ENCODE measurements at places on chromosomes 7 and 10.

DNA sequence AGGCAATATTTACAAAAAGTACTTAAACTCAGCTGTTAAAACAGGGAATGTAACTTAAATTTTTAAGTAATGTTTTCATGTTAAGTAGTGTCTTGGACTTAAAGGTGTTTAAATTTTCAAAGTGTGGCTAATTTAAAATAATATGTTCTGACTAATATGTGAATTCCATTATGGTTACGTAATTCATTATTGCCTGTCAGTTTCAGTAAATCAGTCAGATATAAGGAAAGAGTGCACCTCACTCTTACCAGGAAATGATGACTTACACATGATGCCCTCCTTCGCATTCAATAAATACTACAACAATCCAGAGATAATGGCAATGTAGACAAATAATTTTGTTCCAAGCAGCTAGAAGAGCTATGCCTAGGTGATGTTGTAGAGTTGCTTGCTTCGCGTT is 69.0 kb upstream of the WNT16 start:
- peak; percentile 3 for DNase-seq

GRCh38 chr10:29860166-29860565 is 199.2 kb downstream of the JCAD start:
- no peak for DNase-seq

DNA sequence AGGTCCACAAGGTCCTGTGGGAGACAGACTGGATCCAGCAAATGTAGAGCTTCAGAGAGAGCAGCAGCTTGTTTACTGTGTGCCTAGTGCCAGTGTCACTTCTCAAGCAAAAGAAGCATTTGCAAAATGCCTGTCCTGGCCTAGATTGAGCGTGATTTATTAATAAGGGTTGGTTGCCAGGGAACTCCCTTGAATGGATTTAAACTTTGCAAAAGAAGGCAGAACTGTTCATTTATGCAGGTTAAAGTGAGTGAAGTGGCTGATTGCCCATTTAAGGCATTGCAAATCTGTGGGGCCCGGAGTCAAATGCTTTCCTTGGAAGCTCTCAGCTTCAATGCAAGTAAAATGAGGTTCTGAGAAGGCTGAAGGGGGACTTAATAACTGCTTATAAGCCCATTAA is 71.3 kb downstream of the CDHR3 start:
- no peak for DNase-seq

- no peak for DNase-seq
Measured at GRCh38 chr10:71573562-71574518, 145.7 kb downstream of the C10orf105 start.

- DNase-seq = no peak
Measured at GRCh38 chr7:4667776-4668509, 14.2 kb upstream of the FOXK1 start.

DNA sequence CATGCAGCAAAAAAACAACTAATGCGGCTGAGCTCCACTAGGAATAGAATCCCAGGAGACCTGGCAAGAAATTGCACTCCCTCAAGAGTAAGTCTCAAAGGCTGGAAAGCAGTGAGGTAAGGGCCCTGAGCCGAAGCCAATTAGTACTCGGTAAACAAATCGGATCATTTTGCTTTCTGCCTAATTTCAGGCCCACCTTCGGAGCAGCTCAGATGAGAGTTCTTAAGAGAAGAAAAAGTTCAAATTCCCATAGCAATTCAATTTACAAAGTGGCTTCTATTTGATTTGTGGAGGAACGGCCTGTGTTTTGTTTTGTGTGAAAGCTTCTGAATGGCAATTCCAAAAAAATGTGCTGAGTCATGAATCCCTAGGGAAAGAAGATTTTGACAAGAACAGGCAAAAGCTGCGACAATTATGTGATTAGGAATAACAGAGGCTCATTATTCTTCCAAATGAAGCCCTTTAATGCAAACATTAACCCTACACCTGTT is 60.9 kb downstream of the SLC16A9 start:
- no peak for DNase-seq

- no peak for DNase-seq
Measured at GRCh38 chr10:33310853-33311252, 23.6 kb downstream of the NRP1 start.

DNA sequence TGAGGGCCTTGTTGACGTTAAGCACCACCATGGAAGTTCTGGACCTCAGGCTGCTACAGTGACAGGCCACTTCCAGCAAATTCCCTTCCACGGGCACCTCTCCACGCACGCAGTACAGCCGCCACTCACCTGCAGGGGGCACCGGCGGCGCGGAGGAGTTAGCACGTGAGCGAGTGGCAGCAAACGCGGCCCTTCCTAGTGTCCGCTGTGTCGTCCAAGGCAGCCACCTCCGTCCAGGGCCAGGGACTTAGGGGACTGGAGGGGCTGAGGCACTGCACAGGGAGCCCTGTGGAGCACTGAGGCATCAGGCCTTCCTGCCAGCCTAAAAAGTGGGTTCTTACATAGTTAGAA is 164.4 kb downstream of the SVIL start:
- DNase-seq = no peak

DNA sequence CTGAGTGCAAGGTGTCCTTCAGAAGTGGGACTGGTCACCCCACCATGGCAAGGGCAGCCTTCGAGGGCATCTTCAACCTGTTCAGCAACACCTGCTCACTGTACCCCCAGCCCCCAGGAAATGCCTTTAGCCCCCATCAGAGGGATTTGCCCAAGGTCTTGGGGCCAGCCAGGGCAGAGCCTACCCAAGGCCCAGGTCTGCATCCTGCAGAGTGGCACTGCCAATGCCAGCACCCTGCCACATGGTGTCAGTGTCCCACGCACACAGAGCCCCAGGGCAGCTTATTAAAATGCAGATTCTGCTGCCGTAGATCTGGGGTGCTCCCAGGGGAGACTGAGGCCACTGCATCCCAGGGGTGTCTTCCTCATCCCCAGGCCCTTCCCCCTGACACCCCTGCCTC is 106.2 kb upstream of the KCTD7 start:
- DNase-seq = peak; percentile 8

- no peak for DNase-seq
Measured at GRCh38 chr10:113648478-113648877, 15.4 kb downstream of the NRAP start.

GRCh38 chr10:8050556-8051108 is 3.9 kb upstream of the GATA3 start:
- DNase-seq = no peak

DNA sequence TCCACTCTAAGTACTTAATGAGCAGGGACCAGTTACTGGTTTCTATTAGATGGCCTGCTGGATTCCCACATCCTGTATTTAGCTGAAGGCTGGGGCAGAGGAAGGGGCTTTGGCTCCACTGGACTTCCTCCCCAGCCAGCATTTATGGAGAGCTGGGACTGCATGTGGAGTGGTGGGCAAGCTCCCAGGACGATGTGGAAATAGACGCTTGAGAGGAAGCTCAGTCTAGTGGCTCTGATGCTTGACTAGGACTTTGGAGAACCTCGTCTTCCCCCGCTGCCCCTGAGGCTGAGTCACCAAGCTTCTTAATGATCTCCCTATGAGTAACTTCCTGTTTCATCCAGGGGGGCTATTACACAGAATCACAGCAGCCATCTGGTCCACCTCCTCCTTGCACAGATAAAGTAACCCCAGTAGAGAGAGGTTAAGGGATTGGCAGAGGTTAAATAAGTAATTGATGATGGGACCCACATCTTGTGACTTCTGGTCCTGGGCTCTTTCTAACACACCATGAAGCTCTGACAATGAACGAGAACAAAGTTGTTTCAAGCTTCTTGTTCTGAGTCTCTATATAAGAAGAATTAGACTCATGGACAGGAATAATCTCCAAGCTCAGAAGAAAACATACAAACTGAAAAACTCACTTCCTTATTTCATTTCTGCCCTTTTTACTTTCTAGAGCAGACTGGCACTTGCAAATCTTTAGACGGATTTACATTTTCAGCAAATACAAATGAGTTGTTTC is 126.2 kb downstream of the PRPF18 start:
- DNase-seq = no peak

DNA sequence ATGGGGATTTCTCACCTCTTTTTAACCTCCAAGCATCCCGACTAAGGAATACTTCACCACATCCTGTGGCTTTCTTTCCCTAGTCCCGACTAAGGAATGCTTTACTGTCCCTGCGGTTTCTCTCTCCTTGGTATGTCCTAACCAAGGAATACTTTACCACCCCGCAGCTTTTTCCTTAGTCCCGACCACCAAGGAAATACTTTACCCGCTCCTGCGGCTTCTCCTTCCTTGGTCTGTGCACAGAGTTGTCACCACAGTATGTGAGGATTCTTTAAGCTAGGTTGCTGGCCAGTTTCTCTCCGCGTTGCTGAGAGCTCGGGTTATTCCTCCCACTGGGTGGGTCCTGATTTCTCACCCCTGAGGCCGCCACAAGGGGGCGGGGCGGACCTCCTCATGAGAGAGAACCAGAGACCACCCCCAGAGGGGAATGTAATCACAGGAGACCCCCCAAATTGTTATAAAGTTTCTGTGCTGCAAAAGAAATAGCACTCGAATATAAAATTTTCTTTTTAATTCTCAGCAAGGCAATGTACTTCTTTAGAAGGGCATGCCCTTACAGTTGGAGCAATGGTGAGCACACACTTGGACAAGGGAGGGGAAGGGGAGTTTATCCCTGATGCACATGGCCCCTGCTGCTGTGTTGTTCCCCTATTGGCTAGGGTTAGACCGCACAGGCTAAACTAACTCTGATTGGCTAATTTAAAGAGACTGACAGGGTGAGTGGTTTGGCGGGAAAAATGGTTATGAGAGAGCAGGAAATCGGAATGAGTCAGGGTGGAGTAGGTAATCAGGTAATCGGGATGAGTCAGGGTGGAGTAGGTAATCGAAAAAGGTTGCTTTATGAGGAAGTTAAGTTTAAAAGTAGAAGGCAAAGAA is 12.8 kb downstream of the SUGCT start:
- DNase-seq = no peak

- peak; percentile 3 for DNase-seq
Measured at GRCh38 chr7:108181073-108181985, 51.2 kb upstream of the LAMB4 start.

DNA sequence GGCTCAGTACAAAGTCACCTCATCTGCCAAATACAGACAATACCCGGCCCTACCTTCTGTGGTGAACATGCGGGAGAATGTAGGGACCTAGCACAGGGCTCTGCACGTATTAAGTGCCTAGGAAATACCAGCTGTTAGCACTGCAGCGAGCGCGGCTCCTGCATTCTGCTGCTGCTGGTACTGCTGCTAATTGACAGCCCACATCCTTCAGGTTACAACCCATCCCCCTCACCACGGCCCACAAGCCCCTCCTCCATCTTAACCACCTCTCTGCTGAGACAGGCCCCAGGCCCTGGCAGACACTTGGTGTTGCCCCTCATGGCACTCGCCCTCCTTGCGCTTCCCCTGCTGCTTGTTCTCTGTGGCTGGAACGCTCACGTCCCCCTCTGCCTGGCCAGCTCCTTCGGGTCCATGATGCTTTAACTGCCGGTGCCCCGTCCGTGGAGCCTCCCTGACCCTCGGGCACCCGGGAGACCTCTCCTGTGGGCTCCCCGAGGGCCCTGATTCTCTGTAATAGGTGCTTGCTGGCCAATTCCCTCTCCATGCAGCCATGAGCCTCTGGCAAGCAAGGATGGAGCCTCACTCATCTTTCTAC is 53.3 kb upstream of the LOXL4 start:
- DNase-seq = no peak

- no peak for DNase-seq
Measured at GRCh38 chr10:129398711-129399141, 68.3 kb upstream of the MGMT start.

- no peak for DNase-seq
Measured at GRCh38 chr7:20323595-20323994, 7.1 kb upstream of the ITGB8 start.

GRCh38 chr7:80272560-80273239 is 138.1 kb downstream of the GNAI1 start:
- no peak for DNase-seq

DNA sequence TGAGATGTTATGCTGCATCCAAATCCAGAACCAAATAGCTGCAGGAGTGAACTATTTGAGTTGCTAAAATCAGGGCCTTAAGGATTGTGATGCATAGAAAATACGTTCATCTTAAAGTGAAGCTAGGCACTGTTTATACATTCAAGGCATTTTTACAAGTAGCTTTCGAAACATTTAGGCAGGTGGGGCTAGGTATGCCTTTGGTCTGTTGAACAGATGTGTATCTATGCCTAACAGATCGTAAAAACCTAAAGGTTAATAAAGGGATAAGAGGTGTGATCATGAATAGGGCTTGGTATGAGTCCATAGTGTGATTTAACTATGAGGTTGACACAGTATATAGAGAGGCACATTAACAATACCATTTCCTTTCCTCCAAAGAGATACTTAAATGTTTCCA is 262.5 kb downstream of the SEMA3D start:
- DNase-seq = no peak

GRCh38 chr7:92228100-92228499 is 17.6 kb downstream of the KRIT1 start:
- no peak for DNase-seq

- no peak for DNase-seq
Measured at GRCh38 chr10:11236234-11236633, 218.6 kb downstream of the CELF2 start.

DNA sequence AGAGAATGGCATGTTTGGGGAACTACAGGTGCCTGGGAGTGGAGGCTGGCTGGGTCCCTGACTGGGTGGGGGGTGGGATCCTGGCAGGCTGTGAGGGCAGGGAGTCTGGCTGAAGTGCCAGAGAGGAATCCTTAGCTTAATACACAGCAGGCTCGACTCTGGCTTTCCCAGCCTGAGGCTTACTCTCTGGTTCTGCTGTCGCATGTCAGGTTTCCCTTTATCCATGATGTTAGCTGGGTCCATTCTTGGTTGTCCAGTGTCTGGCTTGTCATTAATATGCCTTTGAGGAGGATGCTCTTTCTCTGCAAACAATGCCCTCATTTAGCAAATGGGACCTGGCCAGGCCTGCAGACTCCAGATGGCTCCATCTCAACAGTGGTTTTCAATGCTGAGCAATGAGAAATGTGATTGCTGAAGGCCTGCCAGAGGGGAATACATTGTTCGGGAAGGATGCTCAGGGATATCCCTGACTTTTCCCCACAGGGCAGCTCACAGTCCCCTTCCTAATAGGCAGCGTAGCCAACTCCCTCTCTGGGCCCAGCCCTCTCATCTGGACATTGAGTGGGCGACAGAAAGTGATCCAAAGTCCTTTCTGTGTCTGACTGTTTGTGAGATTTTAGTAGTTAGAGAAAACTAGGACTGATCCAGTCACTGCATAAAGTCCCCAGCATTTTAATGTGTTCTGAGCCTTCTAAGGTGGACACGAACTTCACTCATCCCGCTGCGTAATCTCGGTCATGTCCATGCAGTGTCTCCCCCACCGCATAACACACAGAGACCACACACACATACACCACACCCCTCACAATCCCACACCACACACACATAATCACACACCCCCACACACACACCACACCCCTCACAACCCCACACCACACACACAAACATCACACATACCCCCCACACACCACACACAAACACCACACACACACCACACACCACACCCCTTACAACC is 124.9 kb downstream of the ANLN start:
- DNase-seq = no peak

GRCh38 chr10:42744134-42744701 is 38.4 kb upstream of the BMS1 start:
- no peak for DNase-seq

Measured in NCI-H2029 (cell line).